Activated naive CD4-positive, alpha-beta T cell treated with anti-CD3 and anti-CD28 coated beads, Interleukin-2, amount 50 U/mL, for 72 hours (primary cell): ENCODE measurements at places on chromosomes 2 and 18.

- DNase-seq = no peak
These were observed 37.5 kb downstream of the ST8SIA5 start for GRCh38 chr18:46719388-46719787.

- no peak for DNase-seq
These were observed 22.7 kb upstream of the GCG start for GRCh38 chr2:162174746-162175145.

GRCh38 chr2:40606862-40607261, 155.0 kb upstream of the SLC8A1 start:
- no peak for DNase-seq

GRCh38 chr2:240511351-240512108, 46.3 kb downstream of the ANKMY1 start:
- DNase-seq = no peak

DNA sequence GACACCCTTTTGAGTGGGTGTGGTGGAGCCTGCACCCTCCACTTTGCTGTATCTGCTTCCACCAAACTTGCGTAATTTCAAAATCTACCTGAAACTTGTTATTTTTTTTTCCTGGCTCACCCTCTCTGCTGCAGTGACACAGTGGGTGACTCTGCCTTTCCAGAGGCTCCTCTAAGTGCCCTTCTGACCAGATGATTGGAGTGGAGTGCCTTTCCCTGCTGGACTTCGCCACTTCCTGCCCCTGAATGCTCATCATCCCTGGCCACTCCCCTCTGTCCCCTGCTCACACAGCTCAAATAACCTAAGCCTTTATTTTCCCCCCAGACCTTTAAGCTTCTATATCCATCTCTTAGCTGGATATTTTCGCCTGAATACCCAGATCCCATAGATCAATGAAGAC, 777.5 kb upstream of the ID2 start:
- DNase-seq = no peak

- no peak for DNase-seq
These were observed 48.7 kb upstream of the MSH2 start for GRCh38 chr2:47354013-47354847.

DNA sequence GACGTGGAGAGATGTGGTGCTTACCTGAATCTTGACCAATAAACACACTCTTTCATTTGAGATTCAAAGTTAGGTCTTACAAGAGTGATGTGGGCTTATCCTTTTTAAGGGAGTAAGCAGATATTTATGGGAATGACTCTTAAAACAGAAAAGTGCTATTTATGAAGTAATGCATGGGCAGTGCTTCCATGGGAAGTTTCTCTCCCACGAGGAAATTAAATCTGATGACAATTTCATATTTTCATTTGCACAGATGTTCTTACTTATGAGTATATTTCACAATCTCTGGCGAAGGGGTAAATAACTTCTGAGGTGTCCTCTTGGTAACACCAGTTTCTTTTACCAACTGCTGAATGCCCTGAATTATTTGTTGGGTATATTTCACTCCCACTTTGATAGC, 21.0 kb downstream of the PNPT1 start:
- no peak for DNase-seq

DNA sequence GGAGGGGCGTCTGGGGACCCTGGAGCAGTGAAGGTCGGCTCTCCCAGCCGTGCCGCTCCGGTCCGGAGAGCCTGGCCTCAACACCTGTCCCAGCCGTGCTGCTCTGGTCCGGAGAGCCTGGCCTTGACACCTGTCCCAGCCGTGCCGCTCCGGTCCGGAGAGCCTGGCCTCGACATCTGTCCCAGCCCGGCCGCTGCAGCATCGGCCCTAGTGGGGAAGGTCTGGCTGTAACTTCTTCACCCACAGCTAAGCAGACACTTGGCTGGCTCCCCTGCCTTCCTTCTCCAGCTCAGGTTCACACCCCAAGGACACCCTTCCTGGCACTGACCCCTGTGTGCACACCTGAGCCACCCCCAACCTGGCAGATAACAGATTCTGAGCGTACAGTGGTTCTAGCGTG, 4.6 kb downstream of the KCNG2 start:
- DNase-seq = peak; percentile 51

GRCh38 chr2:197759013-197759412, 26.1 kb downstream of the BOLL start:
- DNase-seq = no peak

- no peak for DNase-seq
These were observed 36.6 kb upstream of the ASB1 start for GRCh38 chr2:238389988-238390589.

DNA sequence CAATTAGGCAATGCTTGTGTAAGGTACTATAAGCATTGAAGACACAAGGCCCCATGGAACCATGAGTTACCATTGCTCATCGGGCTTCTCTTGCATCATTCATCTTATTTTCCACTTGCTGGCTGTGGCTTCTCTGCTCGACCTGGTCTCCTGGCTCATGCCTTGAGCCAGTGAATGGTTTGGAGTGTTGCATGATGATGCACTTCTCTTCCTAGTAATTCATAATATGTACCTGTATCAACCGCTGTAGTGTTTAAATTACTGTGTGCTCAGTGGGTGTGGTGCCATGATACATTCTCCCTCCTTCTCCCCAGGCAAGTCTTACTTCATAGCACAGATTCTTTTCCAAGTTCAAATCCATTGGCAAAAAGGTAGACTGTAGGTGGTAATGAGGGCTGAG, 66.8 kb downstream of the ABCA12 start:
- DNase-seq = no peak

GRCh38 chr2:133787207-133787606, 218.9 kb upstream of the NCKAP5 start:
- no peak for DNase-seq

GRCh38 chr18:56937874-56938430, 208.9 kb upstream of the BOD1L2 start:
- no peak for DNase-seq

- no peak for DNase-seq
These were observed 47.0 kb downstream of the INHBB start for GRCh38 chr2:120392923-120393322.
